Substantia nigra (tissue), 51 donors: ENCODE measurements at places on chromosomes 2 and 18.

GRCh38 chr18:80037869-80038630, 3.8 kb downstream of the RBFA start:
- DNase-seq: no peak

GRCh38 chr18:35352283-35352682, 8.1 kb upstream of the ZNF24 start:
- DNase-seq: no peak

DNA sequence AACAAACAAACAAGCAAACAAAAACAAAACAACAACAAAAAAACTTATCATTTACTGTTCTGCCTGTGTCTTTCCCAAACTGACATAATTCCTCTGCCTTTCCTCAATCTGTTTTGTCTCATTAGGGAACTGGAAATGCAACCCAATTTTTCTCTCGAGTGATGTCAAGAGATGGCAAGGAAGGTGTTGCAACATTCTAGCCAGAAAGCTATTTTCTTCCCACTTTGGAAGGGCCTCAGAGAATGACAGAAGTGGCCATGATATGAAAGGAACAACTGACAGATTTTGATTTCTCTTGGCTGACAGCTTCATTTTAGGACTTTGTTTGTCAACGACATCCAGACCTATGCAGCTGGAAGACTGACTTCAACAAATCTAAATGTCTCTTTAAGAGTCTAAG, 24.7 kb downstream of the RND3 start:
- no peak for DNase-seq

- DNase-seq: no peak
Observed at GRCh38 chr2:56011624-56012023, 88.0 kb upstream of the EFEMP1 start.

GRCh38 chr2:79189465-79189864, 29.9 kb upstream of the REG3A start:
- DNase-seq: no peak
